ENCODE measurements at places on chromosomes 6 and 20.

DNA sequence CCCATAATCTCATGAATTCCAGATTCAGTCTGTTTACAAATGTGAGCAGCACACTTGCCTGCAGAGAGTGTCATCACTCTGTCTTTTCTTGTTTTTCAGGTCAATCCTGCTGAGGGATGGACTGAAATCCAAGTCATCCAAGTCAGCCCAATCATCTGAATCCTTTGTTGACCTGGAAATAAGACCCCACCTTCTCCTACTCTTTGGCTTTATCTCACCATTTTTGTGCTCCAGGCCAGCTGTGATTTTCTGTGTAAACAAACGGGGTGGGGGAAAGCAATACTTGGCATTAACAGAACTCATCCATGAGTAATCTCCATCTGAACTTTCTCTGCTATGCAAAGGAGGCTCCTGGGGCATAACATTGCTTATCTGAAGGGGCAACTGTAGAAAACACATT lies 16.9 kb upstream of the GSTA4 start:
- peak overlapping the region; percentile 93 for H3K27ac ChIP-seq
- no peak for DNase-seq
- no peaks in the 10 kb centered on the region for H3K27me3 ChIP-seq
- no peaks in the 10 kb centered on the region for H3K4me1 ChIP-seq
- peaks cover 58% of the 10 kb centered on the region for H3K36me3 ChIP-seq

DNA sequence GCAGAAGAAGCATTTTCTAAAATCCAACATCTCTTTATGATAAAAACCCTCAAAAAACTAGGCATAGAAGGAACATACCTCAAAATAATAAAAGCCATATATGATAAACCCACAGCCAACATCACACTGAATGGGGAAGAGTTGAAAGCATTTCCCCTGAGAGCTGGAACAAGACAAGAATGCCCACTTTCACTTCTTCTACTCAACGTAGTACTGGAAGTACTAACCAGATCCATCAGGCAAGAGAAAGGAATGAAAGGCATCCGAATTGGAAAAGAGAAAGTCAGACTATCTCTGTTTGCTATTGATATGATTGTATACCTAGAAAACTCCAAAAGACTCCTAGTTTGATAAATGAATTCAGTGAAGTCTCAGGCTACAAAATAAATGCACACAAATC lies 7.9 kb upstream of the CDK19 start:
- DNase-seq = no peak
- no peaks in the 10 kb centered on the region for H3K36me3 ChIP-seq
- H3K27ac ChIP-seq = no peak overlapping the region
- no peaks in the 10 kb centered on the region for H3K4me1 ChIP-seq
- no peaks in the 10 kb centered on the region for H3K27me3 ChIP-seq

DNA sequence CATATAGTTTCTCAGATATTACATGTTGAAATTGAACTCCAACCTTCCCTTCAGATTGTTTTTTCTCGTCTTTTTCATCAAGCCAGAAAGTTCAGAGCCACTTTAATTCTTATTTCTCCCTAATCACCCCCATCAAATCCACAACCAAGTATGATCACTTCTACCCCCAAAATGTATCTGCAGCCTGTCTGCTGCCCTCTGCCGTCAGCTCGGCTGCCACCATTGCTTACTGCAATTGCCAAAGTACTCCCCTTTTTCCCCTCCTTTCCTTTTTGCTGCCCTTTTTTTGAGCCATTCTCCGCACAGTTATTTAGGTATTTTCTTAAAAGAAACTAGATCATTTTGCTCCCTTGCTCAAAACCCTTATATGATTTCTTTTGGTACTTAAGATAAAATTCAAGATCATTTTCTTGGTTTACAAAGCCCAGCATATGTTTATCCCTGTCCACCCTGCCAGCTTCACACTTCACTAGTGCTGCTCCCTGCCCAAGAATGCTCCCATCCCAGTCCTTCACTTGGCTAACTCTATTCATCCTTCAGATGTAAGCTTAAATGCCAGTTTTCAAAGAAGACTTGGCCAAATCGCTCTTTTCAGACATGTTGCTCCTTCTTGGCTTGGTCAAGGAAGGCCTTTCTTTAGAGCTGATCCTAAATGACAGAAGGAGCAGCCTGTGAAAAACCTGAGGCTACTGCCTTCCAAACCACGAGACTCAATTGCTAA lies 63.7 kb downstream of the SH3BGRL2 start:
- H3K27me3 ChIP-seq = no peaks in the 10 kb centered on the region
- no peak for DNase-seq
- peaks cover 16% of the 10 kb centered on the region for H3K4me1 ChIP-seq
- peaks cover 21% of the 10 kb centered on the region for H3K36me3 ChIP-seq

DNA sequence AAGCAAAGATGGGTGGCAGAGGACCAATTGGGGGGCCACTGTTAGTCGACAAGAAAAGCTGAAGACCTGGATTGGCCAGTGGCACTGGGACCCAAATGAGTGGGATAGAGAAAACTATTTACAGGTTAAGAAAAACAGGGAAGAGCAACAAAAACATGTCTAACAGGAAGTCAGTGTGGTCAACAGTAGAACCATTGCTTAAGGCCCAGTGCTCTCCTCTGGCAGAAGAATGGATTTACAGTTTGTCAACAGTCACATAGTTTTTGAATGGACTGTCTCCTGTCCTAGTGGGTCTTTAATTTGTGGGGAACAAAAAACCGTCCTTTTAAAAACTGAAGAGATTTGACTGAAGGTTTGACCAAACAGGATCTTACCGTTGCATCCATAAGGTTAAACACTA lies 12.1 kb upstream of the WTAP start:
- peaks cover 5% of the 10 kb centered on the region for H3K36me3 ChIP-seq
- H3K4me1 ChIP-seq = no peaks in the 10 kb centered on the region
- no peak overlapping the region for H3K27ac ChIP-seq
- no peak overlapping the region for H3K4me3 ChIP-seq
- H3K27me3 ChIP-seq = no peaks in the 10 kb centered on the region
- no peak for DNase-seq

DNA sequence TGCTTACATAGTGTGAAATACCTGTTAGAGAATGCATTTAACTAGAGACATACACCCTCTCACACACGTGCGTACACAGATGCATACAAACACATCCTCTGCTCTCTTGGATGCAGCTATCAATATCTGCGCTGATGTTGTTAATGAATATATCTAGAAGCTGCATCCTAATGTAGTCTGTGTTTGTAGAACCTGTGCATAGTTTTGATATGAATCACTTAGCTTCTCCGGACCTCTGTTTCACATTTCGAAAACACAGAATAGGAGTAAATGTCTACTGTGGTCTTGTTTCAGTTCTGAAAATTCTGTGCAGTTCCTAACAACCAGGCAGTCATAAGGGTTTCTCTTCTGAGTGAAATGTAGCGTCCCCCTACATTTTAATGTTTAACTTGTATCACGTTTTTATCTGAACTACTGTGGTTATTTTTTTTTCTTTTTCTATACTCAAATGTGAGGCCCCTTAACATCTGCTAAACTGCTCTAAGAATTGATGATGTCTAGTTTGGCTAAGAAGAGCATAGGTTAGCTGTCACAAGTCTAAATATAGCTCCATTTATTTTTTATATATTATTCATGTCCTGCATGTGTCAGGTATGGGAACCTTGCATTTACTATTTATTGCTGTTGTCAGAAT lies 254.5 kb downstream of the TMEM242 start:
- no peak overlapping the region for H3K4me3 ChIP-seq
- no peak for DNase-seq
- H3K27ac ChIP-seq = peak overlapping the region; percentile 9
- H3K36me3 ChIP-seq = peaks cover 5% of the 10 kb centered on the region
- H3K27me3 ChIP-seq = no peaks in the 10 kb centered on the region

GRCh38 chr20:59040667-59041066 lies 1.9 kb downstream of the PRELID3B start:
- peak overlapping the region; percentile 76 for H3K27ac ChIP-seq
- H3K36me3 ChIP-seq = peaks cover 18% of the 10 kb centered on the region
- peaks cover 21% of the 10 kb centered on the region for H3K4me1 ChIP-seq
- H3K4me3 ChIP-seq = peak overlapping the region; percentile 82
- DNase-seq = no peak

DNA sequence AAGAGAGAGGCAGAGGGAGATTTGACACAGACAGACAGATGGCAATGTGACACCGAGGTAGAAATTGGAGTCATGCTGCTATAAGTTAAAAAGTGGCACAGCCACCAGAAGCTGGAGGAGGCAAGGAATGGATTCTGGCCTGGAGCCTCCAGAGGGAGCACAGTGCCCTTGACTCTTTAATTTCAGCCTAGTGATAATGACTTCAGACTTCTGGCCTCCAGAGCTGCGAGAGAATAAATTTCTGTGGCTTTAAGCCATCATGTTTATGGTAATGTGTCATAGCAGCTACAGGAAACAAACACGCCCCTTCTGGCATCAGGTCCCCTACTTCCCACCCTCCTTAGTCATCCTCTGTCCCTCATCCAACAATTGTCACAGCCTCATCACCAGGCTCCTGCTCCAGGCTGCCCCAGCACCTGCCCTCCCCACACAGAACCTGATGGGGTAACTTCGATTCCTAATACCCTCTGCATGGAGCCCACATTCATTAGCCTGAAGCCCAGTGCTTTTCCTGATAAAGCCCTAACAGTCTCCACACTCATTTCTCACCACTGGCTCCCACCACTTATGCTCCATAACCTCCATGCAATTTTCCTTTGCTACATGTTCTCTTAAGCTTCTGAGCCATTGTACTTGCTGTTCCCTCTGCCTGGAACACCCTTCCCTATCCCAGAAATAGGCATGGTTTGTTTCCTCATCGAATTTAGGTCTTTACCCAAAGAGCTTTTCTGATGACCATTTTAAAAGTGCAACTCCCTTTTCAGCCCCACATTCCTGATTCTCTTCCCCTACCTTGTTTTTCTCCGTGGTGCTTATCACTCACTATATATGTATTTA lies 69.7 kb upstream of the TOX2 start:
- H3K27ac ChIP-seq = no peak overlapping the region
- H3K4me1 ChIP-seq = peaks cover 5% of the 10 kb centered on the region
- H3K27me3 ChIP-seq = peaks cover 11% of the 10 kb centered on the region
- DNase-seq = no peak
- no peak overlapping the region for H3K4me3 ChIP-seq

DNA sequence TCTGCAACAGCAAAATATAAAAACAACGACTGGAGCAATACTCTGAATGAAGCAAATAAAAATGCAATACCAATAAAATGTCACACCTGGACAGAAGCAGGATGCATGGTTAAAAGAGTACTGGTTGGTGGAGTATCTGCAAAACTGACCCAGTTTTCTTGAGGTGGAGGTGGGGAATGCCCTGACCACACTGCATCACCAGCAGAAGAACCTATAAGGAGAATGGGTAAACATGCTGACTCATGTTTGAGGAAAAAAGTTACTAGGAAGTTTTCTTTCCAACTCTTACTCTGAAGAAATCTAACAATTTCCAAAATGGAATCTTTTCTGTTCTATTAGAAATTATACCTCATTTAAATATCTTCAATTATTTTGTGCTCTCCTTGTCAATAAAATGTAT lies 43.6 kb downstream of the REPS1 start:
- H3K27ac ChIP-seq = no peak overlapping the region
- no peak for DNase-seq
- no peak overlapping the region for H3K4me3 ChIP-seq
- peaks cover 41% of the 10 kb centered on the region for H3K36me3 ChIP-seq
- H3K27me3 ChIP-seq = no peaks in the 10 kb centered on the region
- peaks cover 8% of the 10 kb centered on the region for H3K4me1 ChIP-seq

DNA sequence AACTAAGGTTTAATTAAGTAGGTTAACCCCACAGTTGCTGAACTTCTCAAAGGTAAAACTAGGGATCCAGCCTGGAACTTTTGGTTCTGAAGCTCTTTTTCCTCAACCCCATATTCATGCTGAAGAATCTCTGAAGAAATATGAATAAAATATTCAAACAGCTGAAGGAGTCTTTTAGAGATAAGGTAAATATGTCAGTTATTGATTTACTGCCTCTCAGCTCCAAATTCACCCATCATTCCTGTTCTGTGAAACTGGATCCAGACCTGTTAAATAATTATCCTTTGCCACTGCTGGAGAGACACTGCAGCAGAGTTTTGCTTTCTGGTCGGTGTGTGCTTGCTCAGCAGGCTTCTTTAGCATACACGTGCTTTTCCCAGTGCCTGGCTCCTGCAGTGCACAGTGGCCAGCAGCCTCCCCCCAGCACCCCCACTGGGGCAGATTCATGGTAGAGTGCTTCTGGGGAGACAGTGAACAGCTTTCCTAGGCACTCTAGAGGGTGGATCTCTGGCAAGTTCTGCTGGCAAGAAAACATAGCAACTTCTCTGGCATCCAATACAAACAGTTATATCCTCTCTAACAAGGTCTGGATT lies 62.0 kb upstream of the BCLAF1 start:
- H3K4me3 ChIP-seq = no peak overlapping the region
- peaks cover 4% of the 10 kb centered on the region for H3K36me3 ChIP-seq
- no peaks in the 10 kb centered on the region for H3K27me3 ChIP-seq
- peaks cover 18% of the 10 kb centered on the region for H3K4me1 ChIP-seq
- H3K27ac ChIP-seq = no peak overlapping the region

GRCh38 chr6:170291271-170292110 lies 613 bp upstream of the DLL1 start:
- peak overlapping the region; percentile 78 for H3K27ac ChIP-seq
- peak overlapping the region; percentile 90 for H3K4me3 ChIP-seq
- H3K27me3 ChIP-seq = peaks cover 72% of the 10 kb centered on the region
- DNase-seq = no peak

- H3K36me3 ChIP-seq = no peaks in the 10 kb centered on the region
- no peak for DNase-seq
- H3K4me3 ChIP-seq = no peak overlapping the region
- no peak overlapping the region for H3K27ac ChIP-seq
- H3K4me1 ChIP-seq = peaks cover 25% of the 10 kb centered on the region
- H3K27me3 ChIP-seq = peaks cover 11% of the 10 kb centered on the region
These were observed 25.6 kb upstream of the SMOC2 start for GRCh38 chr6:168415098-168415992.

- no peaks in the 10 kb centered on the region for H3K36me3 ChIP-seq
- no peak for DNase-seq
- no peak overlapping the region for H3K4me3 ChIP-seq
These were observed 569.2 kb upstream of the AGPAT4 start for GRCh38 chr6:161843066-161843465.

GRCh38 chr6:100105138-100105537 lies 111.1 kb upstream of the MCHR2 start:
- H3K27me3 ChIP-seq = peaks cover 9% of the 10 kb centered on the region
- H3K36me3 ChIP-seq = no peaks in the 10 kb centered on the region
- H3K4me3 ChIP-seq = no peak overlapping the region
- peaks cover 12% of the 10 kb centered on the region for H3K4me1 ChIP-seq
- H3K27ac ChIP-seq = no peak overlapping the region

GRCh38 chr6:22697306-22697705 lies 127.9 kb downstream of the HDGFL1 start:
- no peak overlapping the region for H3K4me3 ChIP-seq
- no peak overlapping the region for H3K27ac ChIP-seq

- no peak for DNase-seq
- H3K27ac ChIP-seq = no peak overlapping the region
- no peak overlapping the region for H3K4me3 ChIP-seq
- H3K27me3 ChIP-seq = no peaks in the 10 kb centered on the region
- H3K4me1 ChIP-seq = peaks cover 4% of the 10 kb centered on the region
These were observed 37.7 kb downstream of the ZFP64 start for GRCh38 chr20:52153896-52154295.

- H3K27ac ChIP-seq = no peak overlapping the region
- H3K36me3 ChIP-seq = no peaks in the 10 kb centered on the region
- no peak for DNase-seq
- peaks cover 28% of the 10 kb centered on the region for H3K4me1 ChIP-seq
- H3K27me3 ChIP-seq = peaks cover 10% of the 10 kb centered on the region
These were observed 93.5 kb downstream of the MAP3K7 start for GRCh38 chr6:90493332-90493731.

GRCh38 chr6:37679539-37680476 lies 17.9 kb downstream of the MDGA1 start:
- H3K4me3 ChIP-seq = no peak overlapping the region
- peaks cover 21% of the 10 kb centered on the region for H3K27me3 ChIP-seq
- no peak overlapping the region for H3K27ac ChIP-seq
- H3K36me3 ChIP-seq = no peaks in the 10 kb centered on the region
- H3K4me1 ChIP-seq = no peaks in the 10 kb centered on the region
- DNase-seq = no peak
